Panc1 (cell line): ENCODE measurements at places on chromosomes 4 and X. TPM values are rescaled to one million over a fixed set of nuclear protein-coding genes. Genes with fewer than 3 reads are reported as not detected.

Gene ENPEP
- total RNA-seq, result not detected

Gene KLF8
- total RNA-seq, result 0.13 TPM

Gene RRH
- total RNA-seq, result 0.15 TPM

Gene ING2
- total RNA-seq, result 11.8 TPM

Gene MSX1
- 3.4 TPM for total RNA-seq

Gene MEPE
- total RNA-seq, result not detected

Gene F8
- total RNA-seq, result 12.4 TPM

Gene PPARGC1A
- total RNA-seq, result 0.59 TPM

Gene EOLA2
- 75.0 TPM for total RNA-seq

Gene HHIP
- total RNA-seq, result 0.08 TPM
